ENCODE measurements at places on chromosomes 4 and X.

DNA sequence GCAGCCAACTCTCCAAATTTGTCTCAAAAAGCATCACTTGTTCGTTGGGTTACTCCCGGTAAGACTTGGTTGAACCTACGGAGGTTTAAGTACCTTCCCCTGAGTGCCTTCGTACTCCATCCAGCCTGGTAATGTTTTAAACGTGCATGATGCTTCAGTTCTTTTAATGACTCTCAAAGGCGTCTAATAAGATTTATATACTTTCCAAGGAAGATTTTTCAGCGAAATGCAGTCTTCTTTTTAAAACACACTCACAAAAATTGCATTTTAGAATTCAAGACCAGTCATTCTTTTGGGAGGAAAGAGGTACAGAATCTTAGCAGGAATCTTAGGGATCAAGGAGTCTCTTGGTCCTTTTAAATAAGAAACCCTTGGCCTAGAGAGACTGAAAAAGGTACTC, 430 bp upstream of the TRPC3 start:
- no peak for DNase-seq

DNA sequence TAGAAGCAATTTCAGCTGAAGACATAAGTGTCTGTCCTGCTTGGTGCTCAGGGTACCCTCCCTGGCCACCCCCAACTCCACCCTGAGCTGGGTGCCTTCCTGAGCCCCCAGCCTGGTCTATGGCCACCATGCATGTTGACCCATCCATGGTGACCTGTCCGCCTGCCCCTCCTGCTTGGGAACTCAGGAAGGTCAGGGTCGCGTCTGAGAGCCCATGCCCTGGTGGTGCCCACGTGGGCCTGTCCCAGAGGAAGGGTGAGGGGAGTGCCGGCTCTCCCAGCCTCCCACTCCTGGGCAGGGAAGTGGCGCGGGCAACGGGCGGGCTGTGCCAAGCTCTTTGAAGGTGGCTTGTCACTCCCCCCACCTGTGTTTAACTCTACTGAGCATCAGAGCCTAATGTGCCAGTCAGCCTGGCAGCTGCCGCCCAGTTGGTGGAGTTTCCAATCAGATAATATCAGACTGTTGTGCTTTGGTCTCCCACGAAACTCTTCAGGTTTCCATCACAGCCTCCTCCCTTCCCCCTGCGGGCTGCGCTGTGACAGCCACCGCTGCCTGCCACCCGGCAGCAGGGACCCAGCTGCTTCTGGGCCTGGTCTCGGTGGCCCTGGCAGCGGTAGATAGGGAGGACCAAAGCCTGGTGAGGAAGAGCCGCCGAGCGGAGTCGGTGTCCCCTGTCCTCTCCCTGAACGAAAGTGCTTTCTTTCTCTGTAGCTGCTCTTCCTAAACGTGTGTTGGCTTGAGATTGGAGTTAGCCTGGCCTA, 4.8 kb downstream of the SH3BP2 start:
- no peak for DNase-seq

DNA sequence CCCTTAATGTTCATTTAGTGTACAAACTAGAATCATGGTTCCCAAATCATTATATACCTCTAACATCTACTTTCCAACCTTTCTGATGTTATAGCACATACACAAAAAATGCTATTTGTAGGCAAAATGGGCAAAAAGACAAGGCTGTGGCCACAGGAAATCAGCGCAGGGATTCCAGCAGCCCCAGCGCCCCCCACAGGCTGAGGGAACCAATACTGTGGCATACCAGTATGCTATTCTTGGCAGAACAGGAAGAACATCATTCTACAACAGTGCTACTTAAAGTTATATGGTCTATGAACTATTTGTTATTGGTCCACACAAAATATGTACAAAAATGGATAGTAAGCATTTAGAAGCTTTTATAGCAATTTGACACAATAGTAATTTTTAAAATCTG, 25.3 kb downstream of the STEEP1 start:
- DNase-seq = no peak

DNA sequence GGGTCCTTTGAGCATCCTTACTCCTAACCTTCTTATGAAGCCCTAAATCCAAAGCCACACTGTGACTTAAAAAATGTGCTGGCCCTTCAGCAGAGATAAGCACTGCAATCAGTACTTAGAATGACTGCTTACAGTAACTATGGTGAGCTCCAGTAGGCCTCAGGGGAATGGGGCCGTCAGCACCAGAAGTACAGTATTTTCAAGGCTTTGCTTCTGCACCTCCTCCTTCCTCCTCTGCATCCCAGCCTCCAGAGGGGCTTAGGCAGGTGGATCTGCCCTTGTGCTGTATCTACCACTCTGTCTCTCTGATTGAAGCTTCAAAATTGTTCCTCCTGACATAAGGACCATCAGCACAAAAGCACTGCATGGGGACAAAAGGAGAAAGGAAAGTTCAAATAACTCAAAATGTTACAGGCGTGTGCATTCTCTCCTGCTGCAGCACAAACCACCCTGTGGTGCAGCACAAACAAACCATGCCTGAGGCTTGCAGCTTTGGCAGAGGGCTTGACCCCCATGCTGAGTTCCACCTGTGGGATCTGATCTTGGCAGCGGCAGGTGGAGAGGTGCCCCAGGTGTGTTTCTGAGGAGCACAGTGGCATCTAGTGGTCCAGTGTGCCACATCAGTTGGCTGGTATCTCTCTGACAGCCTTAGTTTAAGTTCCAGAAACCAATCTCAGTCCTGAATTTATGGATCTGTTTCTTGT, 164.7 kb downstream of the SOWAHB start:
- DNase-seq = no peak

- no peak for DNase-seq
Observed at GRCh38 chrX:19958552-19959486, 32.0 kb downstream of the BCLAF3 start.

GRCh38 chr4:40484346-40485090, 145.1 kb downstream of the RBM47 start:
- DNase-seq = no peak

DNA sequence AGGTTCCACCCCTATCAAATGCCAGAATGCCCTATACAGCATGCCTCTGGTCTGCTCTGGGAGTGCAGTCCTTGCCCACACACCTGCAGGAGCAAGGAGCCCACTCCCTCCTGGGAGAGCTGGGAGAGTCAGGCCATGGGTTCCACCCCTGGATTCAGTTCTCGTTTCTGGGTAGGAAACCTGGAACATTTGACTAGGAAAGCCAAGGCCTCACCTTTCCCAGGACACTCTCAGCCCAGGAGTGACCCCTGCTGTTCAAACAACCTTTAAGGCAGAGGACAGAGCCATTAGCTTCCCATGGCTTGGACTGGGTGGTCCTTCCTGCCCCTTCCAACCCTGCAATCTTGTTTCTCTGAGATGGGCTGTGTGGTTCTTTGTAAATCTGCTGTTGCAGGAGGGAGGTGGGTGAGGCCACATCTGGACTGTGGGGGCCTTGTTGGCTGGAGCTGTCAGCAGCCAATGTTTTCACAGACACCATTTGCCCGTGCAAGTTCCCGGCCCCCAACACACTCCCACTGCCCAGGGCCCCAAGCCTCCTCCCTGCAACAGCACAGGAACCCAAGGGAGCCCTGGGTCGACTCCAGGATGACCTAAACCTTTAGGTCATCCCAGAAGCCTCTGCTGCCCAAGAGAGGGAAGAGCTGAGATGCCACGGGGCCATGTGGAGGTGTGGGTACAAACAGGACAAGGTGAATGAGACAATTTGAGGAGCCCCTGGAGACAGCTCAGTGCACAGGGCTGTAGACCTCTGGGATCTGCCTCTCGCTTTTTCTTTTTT, 104.4 kb downstream of the PJA1 start:
- DNase-seq = no peak

DNA sequence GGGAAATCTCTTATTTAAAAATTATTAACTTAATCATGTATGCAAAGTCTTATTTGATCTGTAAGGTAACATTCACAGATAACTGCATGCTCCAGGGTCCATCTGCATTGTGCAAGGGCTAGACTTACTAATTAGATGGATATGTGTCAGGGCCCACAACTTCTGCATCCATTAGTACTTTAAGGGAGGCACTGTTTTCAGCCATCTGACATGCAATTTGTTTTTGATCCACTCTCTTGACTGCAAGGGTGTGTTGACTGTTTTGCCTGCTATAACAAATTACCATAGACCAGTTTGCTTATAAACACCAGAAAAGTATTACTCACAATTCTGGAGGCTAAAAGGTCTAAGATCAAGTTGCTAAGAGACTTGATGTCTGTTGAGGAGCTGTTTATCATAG, 542.1 kb upstream of the HS3ST1 start:
- no peak for DNase-seq

- DNase-seq = no peak
Observed at GRCh38 chr4:5746829-5747737, 36.1 kb downstream of the EVC start.

DNA sequence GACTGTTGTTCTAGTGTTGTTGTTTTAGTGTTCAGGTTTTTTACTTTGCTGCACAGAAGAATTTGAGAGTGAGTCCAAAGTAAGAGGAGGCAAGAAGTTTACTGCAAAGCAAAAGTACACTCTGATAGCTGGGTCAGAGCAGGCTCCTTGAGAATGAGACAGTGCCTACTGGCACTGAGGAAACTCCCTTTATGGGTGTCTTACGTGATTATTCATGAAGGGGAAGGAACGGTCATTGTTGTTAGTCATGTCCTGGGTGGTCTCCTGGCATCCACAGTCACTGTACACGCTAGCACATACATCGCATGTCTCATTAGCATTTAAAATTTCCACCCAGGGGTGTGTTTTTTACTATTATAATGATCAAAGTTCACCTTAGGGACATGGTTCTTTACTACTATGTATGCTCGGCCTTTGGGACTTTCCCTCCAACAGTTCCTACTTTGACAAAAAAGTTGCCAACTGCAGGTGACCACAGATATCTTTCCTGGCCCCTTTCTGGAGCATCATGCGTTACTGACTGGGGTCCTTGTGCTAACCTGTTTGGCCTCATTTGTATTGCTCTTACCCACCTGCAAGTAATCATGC, 688.9 kb upstream of the AMOT start:
- DNase-seq = no peak

- DNase-seq = no peak
Observed at GRCh38 chr4:165381821-165382373, 3.1 kb downstream of the CPE start.

DNA sequence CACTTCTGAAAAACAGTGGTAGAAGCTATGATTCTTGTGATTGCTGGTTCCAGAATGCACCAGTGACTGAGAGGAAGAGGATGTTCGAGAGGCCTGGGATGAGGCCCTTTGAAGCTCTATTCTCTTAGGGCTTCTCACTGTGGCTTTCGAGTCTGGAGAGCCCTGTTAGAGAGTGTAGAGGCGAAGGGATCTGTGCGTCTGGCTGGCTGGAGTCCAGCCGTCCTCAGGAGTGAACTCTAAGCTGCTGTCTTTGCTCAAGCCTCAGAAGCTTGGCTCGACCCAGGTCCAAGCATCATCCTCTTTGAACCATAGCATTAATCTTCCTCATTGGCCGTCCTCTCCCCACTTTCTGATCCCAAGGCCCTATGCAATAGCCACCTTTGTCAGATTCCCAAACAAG, 51.6 kb downstream of the ELF4 start:
- no peak for DNase-seq

DNA sequence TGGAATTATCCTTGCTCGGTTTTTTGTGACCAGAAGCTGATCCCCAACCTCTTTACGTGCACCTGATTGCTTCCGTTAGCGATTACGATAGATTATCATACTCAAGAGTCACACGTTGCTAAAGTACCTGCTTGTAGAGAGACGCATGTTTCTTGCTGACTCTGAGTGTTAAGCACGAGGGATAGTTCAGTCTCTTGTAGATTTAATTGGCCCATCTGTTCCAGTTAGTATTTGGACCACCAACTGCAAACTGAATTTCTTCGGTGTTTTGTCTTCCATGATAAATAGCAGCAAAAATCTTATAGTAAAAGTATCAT, 516 bp upstream of the COX18 start:
- no peak for DNase-seq

- DNase-seq = no peak
Observed at GRCh38 chrX:39427492-39427891, 626.2 kb downstream of the MID1IP1 start.

DNA sequence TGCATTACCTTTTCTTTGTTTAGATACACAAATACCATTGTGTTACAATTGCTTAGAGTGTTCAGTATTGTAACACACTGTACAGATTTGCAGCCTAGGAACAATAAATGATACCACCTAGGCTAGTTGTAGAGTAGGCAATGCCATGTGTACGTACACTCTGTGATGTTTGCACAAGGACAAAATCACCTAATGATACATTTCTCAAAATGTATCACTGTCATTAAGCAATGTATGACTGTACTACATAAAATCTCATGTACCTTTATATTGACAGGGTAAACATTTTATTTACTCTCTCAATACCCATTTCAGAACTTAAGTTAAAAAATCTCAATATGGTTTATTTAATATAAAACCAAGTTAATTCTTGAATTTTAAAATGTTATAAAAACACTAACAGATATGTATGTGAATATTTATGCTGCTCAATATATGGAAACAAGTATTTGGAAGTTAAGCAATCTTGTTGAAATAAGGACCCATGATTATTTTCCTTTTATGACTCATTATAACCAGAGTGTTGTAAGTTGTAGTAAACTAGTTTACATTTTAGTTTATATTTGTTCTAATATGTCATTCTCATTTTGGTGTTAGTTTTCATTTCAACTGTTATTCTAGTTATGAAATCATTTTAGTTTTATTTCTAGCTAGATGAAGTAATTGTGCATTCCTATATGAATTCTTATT, 409.2 kb downstream of the TLL1 start:
- no peak for DNase-seq

DNA sequence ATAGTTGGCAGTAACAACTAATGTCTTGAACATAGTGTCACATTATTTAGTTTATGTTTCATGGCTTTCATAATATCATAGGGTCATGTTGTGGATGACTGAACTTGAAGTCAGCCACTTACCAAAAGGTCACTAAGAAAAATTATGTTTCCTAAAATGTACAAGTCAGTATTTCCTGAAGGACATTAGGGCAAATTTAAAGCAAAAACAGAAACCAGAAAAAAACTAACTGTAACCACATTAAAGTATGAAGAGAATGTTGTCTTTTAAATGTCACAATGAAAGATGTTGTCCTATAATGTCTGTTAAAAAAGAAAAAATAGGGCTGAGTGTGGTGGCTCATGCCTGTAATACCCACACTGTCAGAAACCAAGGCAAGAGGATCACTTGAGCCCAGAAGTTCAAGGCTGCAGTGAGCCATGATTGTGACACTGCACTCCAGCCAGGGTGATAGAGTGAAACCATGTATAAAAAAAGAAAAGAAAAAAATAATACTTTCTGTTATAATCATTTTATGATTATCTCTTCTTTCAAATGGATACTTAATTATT, 55.8 kb downstream of the HHIP start:
- no peak for DNase-seq

GRCh38 chr4:118767109-118767508, 68.8 kb downstream of the SEC24D start:
- DNase-seq = no peak

DNA sequence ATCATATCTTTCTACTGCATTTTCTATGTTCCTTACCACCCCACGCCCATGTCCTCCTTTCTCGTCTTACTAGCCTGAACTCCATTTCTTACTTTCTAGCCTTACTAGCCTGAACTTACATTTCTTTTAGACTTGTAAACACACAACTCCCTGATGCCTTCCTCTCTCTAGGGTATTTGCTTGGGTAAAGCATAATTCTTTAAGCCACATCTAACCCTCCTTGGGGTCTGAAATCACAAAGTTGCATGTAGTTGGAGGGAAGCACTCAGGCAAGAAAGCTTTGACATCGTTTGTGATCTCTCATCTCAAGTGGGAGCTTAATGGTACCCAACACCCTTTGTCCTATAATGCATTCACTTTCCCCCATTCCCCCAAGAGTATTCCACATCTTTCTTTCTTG, 124.4 kb downstream of the SPOCK3 start:
- no peak for DNase-seq

- no peak for DNase-seq
Observed at GRCh38 chr4:107760281-107760947, 40.4 kb upstream of the PAPSS1 start.

GRCh38 chr4:129526812-129527211, 430.9 kb downstream of the C4orf33 start:
- no peak for DNase-seq
